ENCODE measurements at places on chromosomes 3 and 15.

DNA sequence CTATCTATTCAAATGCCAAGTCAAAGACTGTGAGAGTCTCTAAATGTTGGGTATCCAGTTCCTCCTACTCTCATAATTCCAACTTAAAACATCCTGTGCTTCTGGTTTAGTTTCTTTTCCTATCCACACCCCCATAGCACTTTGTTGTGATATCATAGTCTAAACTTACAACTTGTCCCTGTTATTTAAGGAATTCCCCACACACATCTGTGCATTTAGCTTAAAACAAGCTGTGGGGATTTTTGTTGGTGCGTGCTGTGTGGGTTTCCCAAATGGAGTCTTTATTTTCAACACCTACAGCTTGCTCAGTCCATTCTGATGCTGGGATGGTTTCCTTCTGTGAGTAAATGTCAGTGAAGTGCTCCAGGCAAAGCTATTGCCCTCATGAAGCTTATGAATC, 167.3 kb downstream of the GMNC start:
- no peak for DNase-seq

DNA sequence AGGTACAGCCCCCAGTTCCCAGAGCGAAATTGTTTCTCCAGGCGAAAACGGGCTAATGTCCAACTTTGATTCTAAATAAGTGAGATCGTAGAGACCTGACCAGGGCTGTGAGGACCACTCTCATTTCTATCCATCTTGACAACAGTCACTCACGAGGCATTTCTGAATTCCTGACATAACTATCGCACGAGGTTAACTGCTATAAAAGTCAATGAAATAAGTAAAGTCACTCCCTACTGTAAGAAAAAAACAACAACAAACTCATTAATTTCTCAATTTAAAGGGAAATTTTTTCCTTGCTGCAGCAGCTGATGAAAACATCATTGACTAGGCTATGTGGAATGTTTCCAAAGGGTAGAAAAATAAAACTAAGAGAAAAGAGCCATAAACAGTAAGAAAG, 69.1 kb downstream of the GREM1 start:
- no peak for DNase-seq

- DNase-seq = no peak
These were observed 19.7 kb downstream of the SSR3 start for GRCh38 chr3:156535162-156535627.

DNA sequence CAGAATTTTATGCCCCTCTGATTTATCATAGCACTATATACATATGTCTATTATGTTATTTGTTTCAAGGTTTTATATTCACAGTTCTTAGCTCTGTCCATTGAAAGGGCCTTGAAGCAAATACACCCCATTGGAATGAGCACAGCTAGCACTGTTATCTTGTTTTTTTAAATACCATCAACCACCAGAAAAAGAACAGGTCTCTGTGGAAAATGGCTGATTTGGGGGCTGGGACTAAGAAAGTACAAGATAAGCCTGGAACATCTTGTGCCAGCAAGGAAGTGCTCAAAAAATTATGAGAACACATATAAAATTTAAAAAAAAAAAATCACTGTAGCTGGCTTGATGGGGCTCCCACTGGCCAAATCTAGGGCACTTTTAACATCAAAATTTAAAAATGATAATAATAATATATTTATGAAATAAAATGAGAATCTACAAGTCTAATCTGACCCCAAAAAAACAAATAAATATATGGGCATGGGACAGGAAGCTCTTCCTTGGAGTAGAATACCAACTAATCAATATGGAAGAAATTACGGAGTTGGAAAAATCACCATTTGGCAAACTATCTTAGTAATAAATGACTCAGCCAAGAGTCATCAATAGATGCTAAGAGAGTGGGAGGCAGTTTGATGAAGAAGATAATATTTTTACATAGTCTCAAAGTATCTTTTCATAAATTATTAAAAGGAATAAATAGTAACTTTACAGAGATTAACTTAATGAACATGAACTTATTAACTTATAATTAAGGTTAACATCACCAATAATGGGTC, 20.5 kb downstream of the IFT80 start:
- DNase-seq = no peak

GRCh38 chr3:141649871-141650270, 88.2 kb upstream of the RNF7 start:
- no peak for DNase-seq

GRCh38 chr3:62567097-62568021, 194.0 kb upstream of the FEZF2 start:
- no peak for DNase-seq

GRCh38 chr3:111412656-111413055, 129.3 kb upstream of the CD96 start:
- DNase-seq = no peak

DNA sequence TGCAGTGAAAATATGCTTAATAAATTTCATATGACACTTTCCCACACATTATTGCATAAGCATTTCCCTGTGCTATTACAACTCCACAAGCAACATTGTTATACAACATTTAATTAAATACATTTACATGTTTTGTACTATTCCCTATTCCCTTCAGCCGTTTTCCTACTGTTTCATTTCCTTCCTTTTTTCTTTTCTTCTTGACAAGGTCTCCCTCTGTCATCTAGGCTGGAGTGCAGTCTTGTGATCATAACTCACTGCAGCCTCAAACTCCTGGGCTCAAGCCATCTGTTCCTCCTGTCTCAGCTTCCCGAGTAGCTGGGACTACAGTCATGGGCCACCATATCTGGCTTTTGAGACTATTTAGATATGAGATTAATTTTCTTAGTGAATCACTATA, 254.7 kb downstream of the NFKBIZ start:
- DNase-seq = no peak

DNA sequence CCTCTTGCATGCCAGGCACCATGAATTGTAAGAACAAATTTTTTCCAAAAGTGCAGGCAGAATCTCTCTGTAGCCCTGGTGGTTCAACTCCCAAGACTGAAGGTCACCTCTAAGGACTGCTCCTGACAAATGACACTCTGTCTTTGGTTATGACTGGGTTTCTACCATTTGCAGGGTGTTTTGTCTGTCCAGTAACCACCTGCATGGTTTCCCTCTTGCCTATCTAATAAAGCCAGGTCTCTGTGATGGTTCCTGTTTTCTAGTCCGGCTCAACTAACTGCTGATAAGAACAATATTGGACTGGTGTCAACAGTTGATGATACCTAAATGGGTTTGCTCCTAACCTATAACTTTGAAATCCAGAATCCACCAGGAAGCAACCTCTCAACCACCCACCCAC, 43.7 kb downstream of the ATP8B4 start:
- DNase-seq = no peak

DNA sequence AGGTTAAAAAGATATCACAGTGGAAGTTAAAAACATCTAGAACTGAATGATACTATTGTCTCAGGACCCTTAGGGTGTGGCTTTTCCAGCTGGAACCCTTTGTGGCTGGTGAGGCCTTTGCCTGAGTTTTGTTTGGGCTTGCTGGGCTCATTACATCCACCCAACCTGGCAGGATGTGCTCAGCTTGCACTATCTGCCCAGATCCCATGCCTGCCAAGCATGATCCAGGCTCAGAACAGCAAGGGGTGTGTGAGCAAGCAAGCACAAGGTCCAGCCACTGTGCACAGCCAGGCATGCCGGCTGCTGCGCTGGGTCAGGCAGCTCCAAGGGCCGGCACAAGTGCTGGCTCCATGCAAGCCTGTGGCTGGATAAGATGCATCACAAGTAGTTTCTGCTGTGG, 512.7 kb upstream of the CDIN1 start:
- no peak for DNase-seq

DNA sequence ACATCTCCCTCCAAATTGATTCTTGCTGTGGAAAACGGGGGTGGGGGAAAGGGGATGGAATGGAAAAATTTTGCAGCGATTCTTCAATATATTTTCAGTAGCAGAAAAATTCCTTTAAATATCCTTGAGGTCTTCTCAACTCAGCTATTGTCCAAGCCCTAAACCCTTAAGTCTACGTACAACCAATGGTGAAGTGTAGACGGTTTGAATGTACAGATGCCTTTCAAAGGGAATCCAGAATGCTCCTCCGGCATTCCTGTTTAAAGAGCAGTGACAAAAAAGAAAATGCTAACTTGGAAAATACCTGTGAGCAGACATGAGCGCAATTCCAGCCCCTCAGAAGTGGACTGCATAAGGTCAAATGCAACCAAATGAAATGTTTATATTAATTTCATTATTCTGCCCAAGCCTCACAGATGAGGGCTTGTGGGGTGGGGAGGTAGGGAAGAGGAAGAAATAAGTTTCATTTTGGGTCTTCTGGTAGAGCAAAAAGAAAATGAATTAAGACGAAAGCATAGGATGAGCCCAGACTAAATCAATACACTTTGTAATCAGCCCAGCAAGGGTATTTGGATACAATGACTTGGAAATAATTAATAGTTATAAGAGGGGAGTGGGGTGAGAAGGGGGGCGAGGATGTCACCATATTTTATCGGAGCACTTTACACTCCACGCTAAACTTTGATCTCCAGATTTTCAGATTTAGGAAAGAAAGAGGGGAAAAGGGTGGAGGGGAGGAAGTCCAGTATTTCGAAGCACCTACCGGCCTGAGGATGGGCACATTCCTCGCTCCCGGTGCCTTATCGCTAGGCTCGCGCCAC, 2.7 kb downstream of the FOXP1 start:
- no peak for DNase-seq

- DNase-seq = peak; percentile 83
These were observed 1.9 kb upstream of the ARL6IP5 start for GRCh38 chr3:69082805-69083204.

- DNase-seq = no peak
These were observed 28.6 kb downstream of the FAM98B start for GRCh38 chr15:38482572-38482971.

- no peak for DNase-seq
These were observed 407.3 kb upstream of the ONECUT1 start for GRCh38 chr15:53197426-53197839.

DNA sequence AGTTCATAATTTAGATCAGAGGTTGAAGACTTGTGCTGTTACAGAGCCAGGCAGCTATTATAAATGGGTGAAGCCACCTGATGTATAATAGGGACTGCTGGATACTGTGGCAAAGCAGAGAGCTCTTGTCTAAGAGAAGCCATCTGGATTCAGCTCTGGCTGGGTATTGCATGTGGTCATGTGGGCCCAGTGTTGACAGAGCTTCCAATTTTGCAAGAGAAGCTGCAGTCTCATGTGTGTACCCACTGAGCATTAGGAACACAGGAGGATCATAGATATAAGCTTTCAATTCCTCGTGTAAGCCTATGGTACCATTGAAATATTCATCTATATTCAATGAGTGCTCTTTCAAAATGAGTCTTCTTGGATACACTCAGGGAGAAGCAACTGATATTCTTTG, 303.9 kb upstream of the SLCO3A1 start:
- DNase-seq = no peak

DNA sequence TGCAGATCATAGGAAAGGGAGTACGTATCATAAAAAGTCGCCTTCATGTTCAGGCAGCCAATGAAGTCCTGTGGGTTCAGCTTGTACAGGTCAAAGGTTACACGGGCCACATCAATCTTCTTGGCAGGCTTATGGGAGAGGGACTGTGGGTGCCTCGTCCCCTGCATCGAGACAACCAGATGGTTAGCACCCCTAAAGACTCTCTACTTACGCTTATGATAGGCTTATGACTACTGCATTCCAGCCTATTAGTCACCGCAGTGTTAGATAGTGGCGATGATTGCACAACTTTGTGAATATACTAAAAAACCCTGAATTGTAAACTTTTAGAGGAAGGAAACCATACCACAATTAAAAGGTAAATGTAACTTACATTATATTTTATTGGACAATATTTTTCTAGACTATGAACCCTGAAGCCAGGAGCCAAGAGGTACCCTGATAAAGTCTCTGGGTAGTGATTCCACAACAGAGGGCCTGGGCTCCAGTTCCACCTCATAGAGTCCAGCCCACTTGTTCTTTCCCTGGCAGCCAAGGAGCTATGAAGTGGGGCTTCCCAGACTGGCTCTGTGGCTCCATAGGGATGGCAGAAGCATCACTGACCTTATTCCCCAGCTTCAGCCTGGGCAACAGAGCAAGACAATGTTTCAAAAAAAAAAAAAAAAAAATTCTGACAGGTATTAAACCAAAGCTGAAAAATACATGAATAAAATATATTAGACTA, 2.5 kb upstream of the FANCD2 start:
- no peak for DNase-seq

DNA sequence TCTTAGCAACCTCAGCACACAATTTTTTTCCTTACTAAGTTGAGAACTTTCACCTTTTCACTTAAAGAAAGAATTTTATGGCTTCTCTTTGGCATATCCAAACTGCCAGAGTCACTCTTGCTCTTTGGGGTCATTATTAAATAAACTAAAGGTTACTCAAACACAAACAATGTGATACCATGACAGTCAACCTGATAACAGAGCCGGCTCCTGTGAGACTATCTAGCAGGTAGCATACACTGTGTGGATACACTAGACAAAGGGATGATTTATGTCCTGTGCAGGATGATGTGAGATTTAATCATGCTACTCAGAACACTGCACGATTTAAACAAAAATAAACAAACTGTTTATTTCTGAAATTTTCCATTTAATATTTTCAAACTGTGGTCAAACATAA, 35.6 kb downstream of the LRRFIP2 start:
- DNase-seq = no peak

- DNase-seq = no peak
These were observed 43.9 kb upstream of the GOLGA8J start for GRCh38 chr15:30038667-30039523.

- no peak for DNase-seq
These were observed 23.1 kb downstream of the ANXA2 start for GRCh38 chr15:60374628-60375081.

DNA sequence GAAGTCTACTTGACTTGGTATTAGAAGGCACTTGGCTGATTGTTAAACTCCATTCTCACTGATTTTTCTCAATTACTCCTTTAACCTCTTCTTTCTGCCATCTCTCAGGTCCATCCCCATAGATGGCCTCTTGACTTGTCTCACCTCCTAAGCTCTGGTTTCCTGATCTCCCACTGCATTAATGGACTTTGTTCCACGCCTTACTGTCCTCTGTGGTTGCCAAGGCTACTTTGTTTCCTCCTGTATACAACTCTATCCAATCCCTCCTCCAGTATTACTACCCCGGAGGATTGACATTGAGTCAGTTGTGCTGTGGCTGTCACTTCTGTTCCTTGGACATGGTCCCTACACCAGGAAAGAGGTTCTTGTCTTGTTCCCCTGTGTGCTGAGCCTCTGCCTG, 10.6 kb upstream of the GLCE start:
- no peak for DNase-seq

- no peak for DNase-seq
These were observed 317.7 kb upstream of the TPRG1 start for GRCh38 chr3:188853856-188854771.

GRCh38 chr3:31488475-31489017, 44.2 kb upstream of the STT3B start:
- no peak for DNase-seq

GRCh38 chr3:97901313-97902248, 70.7 kb downstream of the RIOX2 start:
- DNase-seq = no peak

GRCh38 chr3:136545664-136546268, 206.4 kb downstream of the STAG1 start:
- DNase-seq = no peak
